ENCODE measurements at places on chromosomes 6 and 20. TPM values are rescaled to one million over a fixed set of nuclear protein-coding genes. Genes with fewer than 3 reads are reported as not detected.

CRISP2 gene
- not detected for total RNA-seq

RIPOR2 gene
- total RNA-seq, result 93.2 TPM

NT5E gene
- 13.0 TPM for total RNA-seq

TAF8 gene
- total RNA-seq, result 24.6 TPM

MUC21 gene
- total RNA-seq, result not detected

ZSCAN9 gene
- total RNA-seq, result 2.1 TPM

VSTM2L gene
- not detected for total RNA-seq

TMEM170B gene
- 2.2 TPM for total RNA-seq

ZBTB46 gene
- total RNA-seq, result not detected

ELOVL4 gene
- 2.0 TPM for total RNA-seq

SEL1L2 gene
- total RNA-seq, result not detected

PXDC1 gene
- total RNA-seq, result 0.35 TPM

CST7 gene
- 53.3 TPM for total RNA-seq

SLC52A3 gene
- total RNA-seq, result not detected

EPB41L1 gene
- 0.30 TPM for total RNA-seq
